LNCaP clone FGC (cell line): ENCODE measurements at places on chromosomes 1 and 21.

- no peak for DNase-seq
Observed at GRCh38 chr1:201551877-201552731, 13.2 kb downstream of the NAV1 start.

- DNase-seq = no peak
Observed at GRCh38 chr1:93615582-93616150, 66.0 kb downstream of the BCAR3 start.

- no peak for DNase-seq
Observed at GRCh38 chr1:94731891-94732290, 88.3 kb upstream of the SLC44A3 start.

- peak; percentile 1 for DNase-seq
Observed at GRCh38 chr1:49298304-49298703, 521.6 kb upstream of the BEND5 start.

DNA sequence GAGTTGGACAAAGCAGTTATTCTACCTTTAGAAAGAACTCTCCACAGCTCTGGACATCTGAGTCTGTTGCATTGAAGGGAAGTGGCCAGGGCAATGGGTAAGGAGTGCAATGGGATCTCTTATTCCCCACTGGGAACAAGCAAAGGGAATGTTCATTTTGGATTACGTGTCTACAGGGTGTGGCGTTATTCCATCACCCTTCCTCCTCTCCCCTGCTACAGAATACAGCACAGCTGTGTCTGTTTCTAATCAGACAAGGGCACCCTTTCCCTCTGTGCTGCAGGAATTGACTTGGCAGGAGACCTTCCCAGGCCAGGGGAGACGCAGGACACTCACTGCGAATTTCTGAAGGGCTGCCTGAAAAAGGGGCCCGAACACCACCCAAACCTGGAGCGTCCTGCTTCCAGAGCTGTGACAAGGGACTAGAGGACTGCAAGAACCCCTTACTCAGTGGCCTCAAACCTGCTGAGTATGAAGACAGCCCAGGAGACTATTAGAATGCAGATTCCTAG lies 163.6 kb upstream of the RAB4A start:
- DNase-seq = no peak

DNA sequence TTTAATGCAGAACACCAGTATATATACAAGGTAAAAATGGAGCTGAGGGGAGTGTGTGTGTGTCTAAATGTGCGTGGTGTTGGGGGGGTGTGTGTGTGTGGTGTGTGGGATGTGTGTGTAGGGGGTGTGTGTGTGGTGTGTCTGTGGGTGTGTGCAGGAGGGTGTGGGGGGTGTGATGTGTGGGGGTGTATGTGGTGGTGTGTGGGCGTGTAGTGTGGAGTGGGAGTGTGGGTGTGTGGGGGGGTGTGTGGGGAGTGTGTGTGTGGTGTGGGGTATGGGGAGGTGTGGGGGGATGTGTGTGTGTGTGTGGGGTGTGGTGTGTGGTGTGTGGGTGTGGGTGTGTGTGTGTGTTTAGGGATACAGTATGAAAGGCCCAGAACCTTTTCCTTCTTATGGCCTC lies 202.3 kb upstream of the CACYBP start:
- no peak for DNase-seq
